ENCODE measurements at places on chromosomes 12 and 14.

- no peak for DNase-seq
Observed at GRCh38 chr14:77181603-77182437, at the start of gene TMEM63C. Gene TMEM63C (plus strand): TSS chr14:77181798. CDS start chr14:77218814, 37,016 bp downstream.

- peak; percentile 83 for DNase-seq
Observed at GRCh38 chr12:116492703-116493324, 66.4 kb upstream of the MAP1LC3B2 start.

DNA sequence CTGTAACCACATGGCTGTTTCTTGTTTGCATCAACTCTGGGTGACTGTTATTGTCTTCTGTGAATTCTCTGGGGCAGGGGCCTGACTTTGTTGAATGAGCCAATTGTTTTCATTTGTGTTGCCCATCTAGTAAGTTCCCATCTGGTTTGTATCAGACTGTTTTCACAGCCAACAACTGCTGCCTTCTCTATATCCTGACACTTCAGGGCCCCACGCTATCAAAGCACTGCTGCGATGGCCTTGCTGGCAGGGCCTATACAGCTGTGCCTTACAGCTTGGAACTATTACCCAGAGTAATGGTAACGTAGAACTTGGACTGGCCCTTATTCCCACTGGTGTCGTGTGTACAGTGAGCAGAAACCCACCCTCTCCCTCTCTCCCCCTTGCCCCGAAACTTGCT lies 104.3 kb upstream of the DACT1 start:
- DNase-seq, result peak; percentile 12

DNA sequence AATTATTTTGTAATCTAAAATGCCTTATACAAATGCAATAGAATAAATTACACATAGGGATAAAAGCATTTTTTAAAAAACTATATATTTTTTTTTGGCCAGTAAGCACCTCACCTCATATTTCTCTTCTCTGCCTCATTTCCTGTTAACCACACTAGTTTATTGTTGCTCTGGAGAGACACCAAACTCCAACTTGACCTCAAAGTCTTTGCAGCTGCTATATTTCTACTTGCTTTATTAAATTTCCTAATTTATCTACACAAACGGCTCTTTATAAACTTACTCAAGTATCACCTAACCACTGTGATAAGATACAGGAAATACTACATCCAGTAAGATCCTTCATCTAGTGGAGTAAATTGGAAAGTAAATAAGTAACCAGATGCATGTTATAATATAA lies 622.3 kb downstream of the C12orf50 start:
- DNase-seq, result peak; percentile 22

DNA sequence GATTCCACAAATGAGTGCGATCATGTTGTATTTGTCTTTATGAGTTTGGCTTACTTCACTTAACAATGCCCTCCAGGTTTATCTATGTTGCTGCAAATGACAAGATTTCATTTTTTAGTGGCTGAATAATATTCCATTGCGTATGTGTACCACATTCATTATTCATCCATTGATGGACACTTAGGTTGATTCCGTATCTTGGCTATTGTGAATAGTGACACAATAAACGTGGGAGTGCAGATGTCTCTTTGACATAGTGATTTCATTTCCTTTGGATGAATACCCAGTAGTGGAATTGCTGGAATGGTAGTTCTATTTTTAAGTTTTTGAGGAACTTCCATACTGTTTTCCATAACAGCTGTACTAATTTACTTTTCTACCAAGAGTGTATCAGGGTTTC lies 23.5 kb downstream of the AKAP6 start:
- no peak for DNase-seq

- no peak for DNase-seq
Observed at GRCh38 chr12:112176321-112177010, 51.1 kb downstream of the TRAFD1 start.

GRCh38 chr14:66268802-66269334 lies 217.3 kb upstream of the CCDC196 start:
- DNase-seq, result no peak

DNA sequence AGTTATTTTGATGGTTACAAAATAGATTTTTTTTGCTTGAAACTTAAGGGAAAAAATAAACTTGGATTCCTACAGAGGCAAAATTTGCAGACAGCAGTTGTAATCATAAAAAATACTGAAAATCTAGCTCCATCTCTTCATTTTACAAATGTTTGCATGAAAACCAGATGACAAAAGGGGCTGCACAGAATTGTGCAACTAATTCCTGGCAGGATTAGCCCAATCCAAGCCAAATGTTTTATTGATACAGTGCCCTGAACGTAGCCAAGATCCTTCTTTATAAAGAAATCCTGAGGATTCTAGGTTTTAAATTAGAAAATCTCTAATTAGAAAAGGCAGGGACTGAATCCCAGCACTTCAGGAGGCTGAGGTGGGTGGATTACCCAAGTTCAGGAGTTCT lies 356.4 kb upstream of the SEL1L start:
- no peak for DNase-seq

GRCh38 chr14:70808416-70809224 lies 693 bp downstream of the MAP3K9 start:
- no peak for DNase-seq

- DNase-seq, result no peak
Observed at GRCh38 chr14:24838945-24839616, 205.1 kb upstream of the GZMB start.

- DNase-seq, result no peak
Observed at GRCh38 chr14:86505808-86506207, 975.9 kb downstream of the FLRT2 start.

- no peak for DNase-seq
Observed at GRCh38 chr12:126681676-126682075, 1585.3 kb upstream of the TMEM132C start.

DNA sequence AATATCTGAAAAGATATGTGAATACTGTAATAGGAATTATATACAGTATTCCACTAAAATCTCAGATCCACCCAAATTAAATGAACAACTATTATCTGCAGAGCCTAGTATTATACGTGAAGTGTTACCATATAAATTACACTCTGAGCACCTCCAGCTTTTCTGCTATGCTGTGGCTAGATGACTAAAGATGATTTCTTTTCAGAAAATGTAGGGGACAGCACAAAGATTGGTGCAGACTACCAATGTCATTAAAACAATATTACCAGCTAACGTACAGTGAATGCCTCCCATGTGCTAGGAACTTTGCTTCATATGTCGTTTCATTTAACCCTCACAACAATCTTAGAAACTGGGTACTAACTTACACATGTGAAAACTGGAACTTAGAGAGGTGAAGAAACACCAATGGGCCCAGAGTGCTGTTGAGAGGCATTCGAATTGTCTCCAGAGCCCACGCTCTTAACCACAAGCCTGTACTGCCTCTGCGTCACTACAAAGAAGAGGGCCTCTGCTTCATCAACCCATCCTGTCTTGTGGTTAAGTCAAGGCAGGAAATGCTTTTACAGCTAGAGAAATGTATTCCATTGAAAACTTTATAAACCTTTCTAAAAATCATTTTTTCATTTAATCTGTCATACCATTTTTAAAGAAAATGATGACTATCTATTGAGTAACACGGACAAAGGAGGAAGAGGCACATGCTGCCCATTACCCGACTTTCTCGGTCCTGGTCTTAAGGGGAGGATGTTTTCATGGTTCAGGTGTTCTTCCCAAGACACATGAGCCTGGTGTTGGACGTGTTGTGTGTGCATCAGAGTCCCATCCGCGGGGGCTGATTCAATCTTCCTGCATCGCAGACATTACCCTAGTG lies 1.3 kb downstream of the GPR65 start:
- no peak for DNase-seq

GRCh38 chr14:31326111-31326510 lies 94.2 kb downstream of the HEATR5A start:
- peak; percentile 72 for DNase-seq

Measured in fibroblast of lung (primary cell).